ENCODE measurements at places on chromosomes 1 and 21.

DNA sequence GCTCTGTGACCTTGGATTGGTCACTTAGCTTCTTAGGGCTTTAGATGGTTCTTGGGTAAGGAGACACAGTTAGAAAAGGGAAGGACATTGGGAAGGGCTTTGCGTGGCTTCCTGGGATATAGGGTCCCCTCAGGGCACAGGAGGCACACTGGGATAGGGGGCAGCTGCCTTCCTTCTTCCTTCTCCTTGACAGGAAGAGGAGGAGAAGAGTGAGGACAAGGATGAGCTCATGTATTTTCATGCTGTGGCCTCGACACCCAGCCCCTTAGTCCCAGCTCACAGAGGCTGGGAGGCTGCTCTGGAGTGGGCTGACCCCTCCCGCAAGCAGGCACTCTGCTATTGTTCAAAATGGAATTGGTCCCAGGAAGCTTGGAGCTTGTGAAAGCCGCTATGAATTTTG, 45.7 kb upstream of the POU3F1 start:
- no peak for DNase-seq

GRCh38 chr1:52904927-52905698, 16.4 kb downstream of the ECHDC2 start:
- no peak for DNase-seq

GRCh38 chr1:65068202-65069010, 79.6 kb upstream of the AK4 start:
- no peak for DNase-seq

DNA sequence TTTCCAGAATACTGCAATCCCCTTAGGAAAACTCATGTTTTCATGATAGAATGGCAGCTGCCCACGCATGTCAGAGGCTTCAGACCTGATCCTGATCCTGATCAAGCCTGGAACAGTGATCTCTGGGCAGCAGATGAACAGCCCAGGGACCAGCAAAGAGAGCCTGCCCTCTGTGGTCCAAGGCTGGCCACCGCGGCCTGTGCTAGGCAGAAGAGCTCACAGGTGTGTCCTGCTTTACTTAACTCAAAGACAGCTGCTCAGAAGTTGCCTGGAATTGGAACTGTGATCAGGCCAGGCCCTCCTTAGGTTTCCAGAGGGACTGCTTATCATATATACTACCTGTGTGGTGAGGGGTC, 21.2 kb upstream of the BCAR3 start:
- DNase-seq, result no peak
